ENCODE measurements at places on chromosomes 7 and 10.

DNA sequence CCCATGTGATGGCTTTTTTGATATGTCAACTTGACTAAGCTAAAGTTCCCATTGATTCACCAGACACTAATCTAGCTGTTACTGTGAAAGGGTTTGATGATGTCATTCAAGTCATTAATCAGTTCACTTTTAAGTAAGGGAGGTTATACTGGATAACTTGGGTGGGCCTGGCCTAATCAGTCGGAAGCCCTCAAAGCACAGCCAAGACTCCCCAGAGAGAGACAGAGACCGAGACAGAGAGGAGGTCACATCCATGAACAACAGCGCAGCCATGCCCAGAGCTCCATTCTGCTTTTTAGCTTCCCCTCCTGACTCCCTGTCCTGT lies 103.4 kb downstream of the TRIL start:
- no peak for DNase-seq

GRCh38 chr10:43083764-43084163 lies 6.9 kb downstream of the RET start:
- no peak for DNase-seq

DNA sequence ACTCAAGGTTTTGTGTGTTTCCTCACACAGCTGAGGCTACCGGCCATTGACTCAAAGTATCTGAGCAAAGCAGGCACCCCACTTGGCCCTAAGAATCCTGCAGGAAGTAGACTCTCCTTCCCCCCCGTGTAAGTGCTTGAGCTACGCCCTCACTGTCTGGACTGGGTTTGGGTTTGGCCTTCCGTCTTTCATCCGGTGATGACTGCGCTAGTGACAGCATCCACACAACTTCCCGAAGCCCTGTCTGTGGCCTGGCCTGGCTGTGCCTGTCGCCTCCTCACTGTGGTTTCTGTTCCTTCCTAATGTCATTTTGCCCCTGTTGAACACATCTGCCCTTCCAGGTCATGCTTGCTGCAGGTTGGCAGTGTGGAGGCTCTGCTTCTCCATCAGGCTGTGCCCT lies 14.5 kb downstream of the C7orf57 start:
- DNase-seq: no peak

DNA sequence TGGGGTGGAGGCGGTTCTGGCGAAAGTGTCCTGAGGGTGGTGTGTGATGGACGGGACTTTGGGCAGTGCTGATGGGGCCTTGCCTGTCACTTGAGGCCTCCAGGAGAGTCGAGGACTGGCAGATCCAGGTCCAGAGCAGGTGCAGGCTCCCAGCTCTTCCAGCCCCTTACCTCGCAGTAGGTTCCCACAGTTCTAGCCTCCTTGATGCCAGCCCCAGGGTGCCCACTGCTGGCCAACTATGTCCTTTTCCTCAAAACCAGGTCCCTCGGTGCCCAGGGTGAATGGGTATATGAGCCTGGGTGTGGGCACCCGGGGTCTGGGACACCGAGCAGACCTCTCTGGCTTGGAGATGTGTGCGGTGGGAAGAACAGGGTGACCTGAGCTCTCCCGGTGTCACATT lies 8.3 kb downstream of the FAM20C start:
- no peak for DNase-seq

GRCh38 chr10:124537166-124537725 lies 75.6 kb downstream of the LHPP start:
- DNase-seq: no peak

DNA sequence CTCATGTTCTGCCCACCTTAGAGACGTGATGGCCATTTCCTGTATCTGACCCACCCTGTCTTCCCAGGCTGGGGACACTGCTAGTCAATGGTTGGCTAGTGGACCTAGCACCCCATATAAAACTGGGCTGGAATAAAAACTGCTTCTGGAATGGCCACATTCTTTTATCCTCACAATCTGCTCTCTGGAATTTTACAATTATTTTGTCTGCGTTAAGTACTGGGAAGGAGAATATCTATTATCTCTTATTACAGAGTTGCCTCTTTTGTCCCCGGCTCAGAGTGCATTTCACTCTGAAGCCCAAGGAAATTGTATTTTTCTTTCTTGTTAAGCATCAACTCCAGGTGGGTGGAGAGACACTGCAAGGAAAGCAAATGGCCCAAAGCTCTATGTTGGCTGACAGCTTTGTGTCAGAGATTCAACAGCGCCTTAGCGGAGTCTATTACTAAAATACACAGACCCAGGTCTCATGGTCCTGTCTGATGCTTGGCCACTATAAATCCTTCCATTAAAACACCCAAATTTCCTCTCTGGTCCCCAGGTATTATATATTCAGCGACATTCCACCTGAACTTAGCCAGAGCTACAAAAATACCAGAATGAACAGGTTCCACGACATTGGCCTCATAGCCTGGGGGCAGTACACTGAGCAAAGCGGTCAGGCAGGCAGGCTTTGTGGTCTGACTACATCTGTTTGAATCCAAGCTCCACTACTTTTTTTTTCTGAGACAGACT lies 121.7 kb downstream of the PRPF18 start:
- DNase-seq: no peak

GRCh38 chr7:45623740-45624391 lies 49.7 kb downstream of the ADCY1 start:
- no peak for DNase-seq

DNA sequence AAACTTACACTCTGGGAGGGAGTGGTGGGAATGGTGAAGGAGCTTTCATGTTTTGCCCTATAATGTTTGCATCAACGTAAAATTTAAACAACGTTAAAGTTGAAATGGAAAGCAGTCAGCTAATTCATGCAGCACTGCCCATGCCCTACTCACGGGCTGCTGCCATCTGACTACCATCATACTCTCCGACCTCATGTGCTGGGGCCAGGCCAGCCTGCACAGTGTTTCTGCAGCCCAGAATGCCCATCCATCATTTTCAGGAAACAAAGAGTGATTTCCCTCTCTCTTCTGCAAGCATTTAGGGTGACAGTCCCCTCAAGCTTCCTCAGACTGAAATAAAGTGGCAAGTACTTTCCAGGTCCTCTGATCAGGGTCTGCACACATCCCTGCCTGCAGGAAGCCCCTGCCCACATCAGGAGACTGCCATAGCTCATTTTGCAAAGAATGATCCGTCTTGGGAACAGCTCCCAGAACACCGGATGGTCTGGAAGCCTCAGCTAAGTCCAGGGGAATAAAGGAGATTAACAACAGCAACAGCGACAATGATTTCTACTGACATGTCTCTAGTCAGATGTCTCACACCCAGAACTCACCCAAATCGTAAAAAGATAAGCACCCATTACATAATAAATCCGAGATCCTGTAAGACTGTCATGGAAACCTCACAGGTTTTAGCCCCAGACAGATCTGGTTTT lies 40.3 kb downstream of the ARHGAP22 start:
- no peak for DNase-seq

GRCh38 chr7:71457846-71458590 lies 326.1 kb downstream of the GALNT17 start:
- no peak for DNase-seq

DNA sequence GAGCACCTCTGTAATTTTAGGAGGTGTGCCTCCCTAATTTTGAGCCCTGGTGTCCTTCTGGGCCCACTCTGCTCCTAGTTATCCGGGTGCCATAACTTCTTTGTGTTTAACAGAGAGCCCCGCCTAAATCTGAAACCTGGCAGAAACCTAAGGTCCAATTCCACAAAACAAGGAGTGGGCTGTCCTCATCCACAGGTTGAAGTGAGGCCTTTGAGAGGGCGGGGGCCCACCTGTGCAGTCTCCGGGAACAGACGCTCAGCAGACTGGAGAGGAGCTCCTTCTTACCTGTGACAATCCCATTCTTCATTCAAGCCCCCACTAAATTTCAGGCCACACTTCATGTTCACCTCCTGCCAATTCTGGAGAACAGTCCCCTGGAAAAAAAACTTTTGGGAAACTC lies 10.9 kb downstream of the TMEM72 start:
- DNase-seq: no peak

- no peak for DNase-seq
Observed at GRCh38 chr7:40526951-40527715, 392.3 kb downstream of the SUGCT start.

- DNase-seq: no peak
Observed at GRCh38 chr10:24157567-24157966, 51.4 kb upstream of the KIAA1217 start.

- no peak for DNase-seq
Observed at GRCh38 chr7:28018020-28018419, 162.6 kb downstream of the JAZF1 start.

GRCh38 chr10:43671659-43672531 lies 23.2 kb upstream of the ZNF32 start:
- peak; percentile 85 for DNase-seq

DNA sequence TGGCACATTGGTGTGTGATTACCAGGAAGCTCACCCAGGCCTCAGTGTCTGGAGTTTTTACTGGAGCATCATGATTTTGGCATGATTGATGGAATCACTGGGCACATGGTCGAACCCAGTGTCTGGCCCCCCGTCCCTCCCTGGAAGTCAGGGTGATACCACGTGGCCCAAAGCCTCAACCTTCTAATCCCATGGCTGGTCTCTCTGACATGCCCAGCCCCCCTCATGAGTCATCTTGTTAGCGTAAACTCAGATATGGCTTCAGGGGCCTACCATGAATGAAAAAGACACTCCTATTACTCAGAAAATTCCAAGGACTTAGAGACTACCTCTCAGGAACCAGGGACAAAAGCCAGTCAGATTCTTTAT lies 109.3 kb downstream of the GRK5 start:
- DNase-seq: peak; percentile 81

GRCh38 chr10:29636178-29636577 lies 1.4 kb upstream of the SVIL start:
- no peak for DNase-seq

- no peak for DNase-seq
Observed at GRCh38 chr7:74228951-74229900, 19.4 kb downstream of the LAT2 start.

- DNase-seq: no peak
Observed at GRCh38 chr7:30214651-30215137, 69.7 kb upstream of the ZNRF2 start.

GRCh38 chr10:69492746-69493462 lies 41.6 kb downstream of the TSPAN15 start:
- no peak for DNase-seq

DNA sequence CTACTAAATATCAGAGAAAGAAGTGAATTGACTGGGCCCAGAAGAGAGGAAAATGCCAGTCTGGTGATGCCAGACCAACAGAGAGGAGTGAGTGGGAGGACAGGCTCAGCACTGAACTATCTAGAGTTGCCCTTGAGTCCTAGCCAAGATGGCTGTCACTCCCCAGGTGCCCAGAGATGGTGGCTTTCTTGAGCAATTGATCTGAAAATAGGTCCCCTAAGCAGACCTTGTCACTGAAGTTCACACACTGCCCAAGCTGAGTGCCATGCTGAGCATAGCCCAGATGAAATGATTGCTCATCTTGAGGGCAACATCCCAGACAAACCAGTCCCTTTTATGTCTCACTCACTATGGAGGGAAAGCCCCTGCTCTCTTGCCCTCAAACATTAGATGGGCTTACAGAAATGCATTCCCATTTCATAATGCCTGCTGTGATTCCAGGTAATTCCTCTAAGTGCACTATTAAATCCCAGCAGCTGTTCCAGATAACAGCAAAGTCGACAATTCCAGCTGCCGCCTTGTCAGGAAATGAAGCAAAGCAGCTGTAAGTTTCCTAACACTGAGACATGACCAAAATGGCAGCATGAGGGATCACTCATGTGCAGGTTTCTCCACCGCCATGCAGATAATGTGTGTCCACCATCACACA lies 329.4 kb downstream of the KCNMA1 start:
- no peak for DNase-seq

DNA sequence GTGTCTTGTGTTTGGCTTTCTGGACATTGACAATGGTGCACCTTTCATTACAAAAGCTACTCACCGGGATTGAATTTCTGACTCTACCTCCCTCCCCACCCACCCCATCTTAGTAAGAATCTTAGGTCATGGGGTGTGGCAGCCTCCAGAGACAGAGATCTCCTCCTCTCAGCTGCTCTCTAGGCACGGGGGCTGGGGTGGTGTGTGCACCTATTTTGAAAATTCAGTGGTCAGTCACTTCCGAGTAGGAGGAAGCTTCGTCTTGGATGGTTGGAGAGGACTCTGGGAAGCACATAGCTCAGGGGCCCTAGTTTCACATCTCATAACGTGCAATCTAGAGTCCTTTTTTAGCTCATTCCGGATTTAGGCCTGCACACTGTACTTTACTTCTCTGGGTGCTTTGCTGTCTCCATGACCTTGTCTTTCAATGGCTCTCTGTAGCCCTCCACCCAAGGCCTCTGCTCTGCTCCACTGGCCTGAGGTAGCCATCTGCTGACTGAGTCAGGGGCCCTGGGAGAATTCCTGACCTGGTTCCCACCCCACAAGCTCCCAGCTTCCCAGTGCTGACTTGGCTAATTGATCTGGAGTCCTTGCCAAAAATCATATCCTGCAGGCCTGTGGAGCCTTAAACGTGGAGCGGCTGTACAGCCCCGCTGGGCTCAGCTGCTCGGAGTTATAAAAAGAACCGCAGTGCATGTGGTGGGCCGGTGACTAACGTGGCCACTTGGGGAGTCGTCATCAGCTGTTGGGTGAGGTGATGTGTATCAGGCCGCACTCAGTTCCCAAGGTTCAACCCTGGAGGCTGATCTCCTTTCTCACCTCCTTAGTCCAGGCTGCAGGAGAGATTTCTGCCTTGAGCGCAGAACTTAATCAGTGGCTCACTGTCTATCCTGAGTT lies 19.3 kb upstream of the ADAMTS14 start:
- peak; percentile 85 for DNase-seq

DNA sequence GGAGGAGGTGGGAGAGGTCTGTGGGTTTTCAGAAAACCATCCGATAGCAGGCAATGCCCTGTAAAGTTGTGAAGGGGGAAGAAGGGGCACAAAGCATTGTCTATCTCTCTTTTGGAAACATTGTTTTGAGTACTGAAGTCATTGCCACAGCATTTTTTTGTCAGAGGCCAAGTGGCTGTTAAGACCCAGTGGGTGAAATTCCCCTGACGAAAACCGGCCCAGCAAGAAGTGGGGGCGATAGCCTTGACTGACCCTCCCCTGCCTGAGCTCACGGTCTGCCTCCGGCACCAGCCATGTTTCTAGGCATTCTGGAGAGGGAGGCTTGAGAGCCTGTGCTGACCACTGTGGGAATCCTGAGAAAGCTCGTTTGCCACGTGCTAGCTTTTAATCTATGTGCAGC lies 144.7 kb downstream of the RPS24 start:
- DNase-seq: no peak

- DNase-seq: no peak
Observed at GRCh38 chr7:155752756-155753445, 59.4 kb downstream of the SHH start.

GRCh38 chr7:139850906-139851305 lies 21.8 kb downstream of the TBXAS1 start:
- DNase-seq: no peak

- no peak for DNase-seq
Observed at GRCh38 chr7:2607122-2607922, 24.5 kb upstream of the TTYH3 start.

GRCh38 chr10:80075781-80076180 lies 2.7 kb upstream of the TMEM254 start:
- DNase-seq: peak; percentile 19

- peak; percentile 38 for DNase-seq
Observed at GRCh38 chr10:63137306-63137705, 4.2 kb downstream of the NRBF2 start.

- DNase-seq: peak; percentile 45
Observed at GRCh38 chr7:127905491-127906330, 125.5 kb downstream of the LRRC4 start.

GRCh38 chr7:618539-619367 lies 99.1 kb upstream of the PDGFA start:
- DNase-seq: no peak

- no peak for DNase-seq
Observed at GRCh38 chr7:17131060-17131345, 167.4 kb upstream of the AHR start.

- DNase-seq: peak; percentile 29
Observed at GRCh38 chr7:137923380-137923779, 76.6 kb upstream of the DGKI start.
